Stimulated activated naive CD4-positive, alpha-beta T cell treated with Interleukin-2 at 50 U/mL for 16 hours (primary cell): ENCODE measurements at places on chromosomes 2 and 18.

DNA sequence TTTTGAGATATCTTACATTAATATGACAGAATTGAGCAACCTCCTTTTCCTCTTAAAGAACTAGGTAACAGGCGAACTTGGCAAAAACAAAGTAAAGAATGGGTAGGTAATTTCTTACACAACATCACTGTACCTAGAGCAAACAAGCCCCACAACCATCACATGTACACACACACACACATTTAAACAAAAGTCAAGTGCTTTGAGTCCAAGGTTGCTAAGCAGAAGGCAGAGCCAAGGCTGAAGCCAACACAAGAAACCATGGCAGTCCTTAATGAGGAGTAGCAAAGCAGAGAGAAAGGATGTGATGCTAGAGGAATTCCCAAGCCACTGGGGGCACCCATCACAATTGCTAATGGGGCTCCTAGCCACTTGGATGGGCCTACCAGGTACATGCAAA lies 164.1 kb downstream of the PAX3 start:
- no peak for DNase-seq

- DNase-seq = no peak
These were observed 207.8 kb upstream of the LRATD1 start for GRCh38 chr2:14424478-14425390.

- DNase-seq = no peak
These were observed 19.7 kb downstream of the VIL1 start for GRCh38 chr2:218438596-218438995.

DNA sequence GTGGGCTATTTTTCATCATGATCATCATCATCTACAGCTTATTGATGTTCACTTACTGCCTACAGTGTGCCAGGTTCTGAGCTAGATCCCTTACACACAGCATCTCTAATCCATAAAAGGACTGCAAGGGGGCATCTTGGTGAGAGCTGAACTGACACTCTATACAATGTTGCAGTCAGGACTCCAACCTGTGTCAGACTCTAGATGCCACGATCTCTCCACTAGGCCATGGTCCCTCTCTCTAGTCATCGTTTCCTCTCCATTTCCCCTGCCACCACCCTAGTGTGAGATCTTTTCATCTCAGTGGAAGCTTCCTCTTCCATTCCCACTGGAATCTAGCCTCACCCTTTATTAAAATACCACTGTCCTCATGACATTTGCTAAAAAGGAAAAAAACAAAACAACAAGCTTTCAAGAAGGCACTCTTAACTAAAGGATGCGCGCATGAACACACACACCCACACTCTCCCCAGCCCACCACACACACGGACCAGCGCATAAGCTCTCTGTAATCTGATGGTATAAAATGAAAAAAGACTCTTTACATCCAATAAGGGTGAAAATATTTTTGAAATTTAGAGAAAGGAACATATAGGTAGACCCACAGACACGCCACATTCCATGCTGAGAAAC lies 93.4 kb upstream of the THOC1 start:
- no peak for DNase-seq

- DNase-seq = no peak
These were observed 27.6 kb downstream of the GPATCH11 start for GRCh38 chr2:37111958-37112357.

GRCh38 chr18:77206676-77207374 lies 42.8 kb upstream of the GALR1 start:
- DNase-seq = no peak
